Left cardiac atrium (tissue), 4 donors: ENCODE measurements at places on chromosomes 7 and 10. TPM values are rescaled to one million over a fixed set of nuclear protein-coding genes. Genes with fewer than 3 reads are reported as not detected.

SFTPD gene
- not detected for total RNA-seq

DNA sequence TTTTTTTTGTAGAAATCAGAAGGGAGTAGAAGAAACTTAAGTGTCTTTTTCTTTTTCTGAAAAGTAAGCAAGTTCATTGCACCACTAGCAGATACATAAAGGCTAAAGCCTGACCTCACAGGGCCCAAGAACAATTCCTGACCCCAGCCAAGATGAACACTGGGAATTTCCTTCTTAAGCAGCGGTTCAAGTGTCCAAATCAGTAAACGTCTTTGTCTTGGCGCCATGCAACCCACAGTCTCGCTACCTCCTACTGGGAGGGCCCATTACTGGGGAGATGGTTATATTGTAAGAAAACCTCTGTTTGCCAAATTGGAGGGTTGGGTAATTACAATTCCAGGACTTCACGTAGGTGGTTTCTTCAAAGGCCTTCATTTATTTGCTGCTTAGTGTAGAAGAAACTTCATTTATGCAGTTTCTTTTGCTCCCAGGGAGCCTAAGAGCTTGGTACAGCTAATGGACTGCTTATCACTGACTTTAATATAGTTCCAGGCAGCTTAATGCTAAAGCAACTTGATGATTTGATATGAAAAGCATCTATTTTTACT, 58.3 kb upstream of the ADRB1 start:
- DNase-seq: no peak

DNA sequence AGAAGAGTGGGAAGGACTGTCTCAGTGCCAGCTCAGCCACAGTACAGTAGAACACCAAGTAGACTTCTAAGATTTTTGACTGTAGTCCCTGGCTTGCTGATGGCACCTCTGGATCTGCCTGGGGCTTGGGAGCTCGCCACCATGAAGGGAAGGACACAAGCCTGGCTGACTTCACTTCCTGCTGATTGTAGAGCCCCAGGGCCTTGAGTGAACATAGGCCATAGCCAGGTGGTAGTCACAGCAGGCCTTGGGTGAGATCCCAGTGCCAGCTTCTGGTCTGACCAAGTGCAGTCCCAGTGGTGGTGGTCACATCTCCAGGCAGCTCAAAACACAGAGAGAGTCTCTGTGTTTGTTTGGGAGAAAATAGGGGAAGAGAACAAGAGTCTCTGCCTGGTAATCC, 57.6 kb upstream of the HBP1 start:
- no peak for DNase-seq

GRCh38 chr7:67463316-67463715, 466.7 kb downstream of the TYW1 start:
- DNase-seq: no peak

GIMAP1 gene
- total RNA-seq: 7.0 TPM

GDF2 gene
- total RNA-seq: not detected
